Cerebellar nuclear complex (tissue), 1 donor: ENCODE measurements at places on chromosomes 4 and X.

GRCh38 chrX:115560978-115561604 is at the start of gene PLS3:
Gene PLS3, plus strand, starts transcription at chrX:115561174. Its CDS starts 49,077 bp downstream, at chrX:115610251.
- no peak for DNase-seq

- DNase-seq: no peak
Observed at GRCh38 chrX:101229170-101229569, 9.6 kb downstream of the DRP2 start.

- peak; percentile 18 for DNase-seq
Observed at GRCh38 chrX:46408553-46409407, 136.4 kb downstream of the ZNF674 start.

DNA sequence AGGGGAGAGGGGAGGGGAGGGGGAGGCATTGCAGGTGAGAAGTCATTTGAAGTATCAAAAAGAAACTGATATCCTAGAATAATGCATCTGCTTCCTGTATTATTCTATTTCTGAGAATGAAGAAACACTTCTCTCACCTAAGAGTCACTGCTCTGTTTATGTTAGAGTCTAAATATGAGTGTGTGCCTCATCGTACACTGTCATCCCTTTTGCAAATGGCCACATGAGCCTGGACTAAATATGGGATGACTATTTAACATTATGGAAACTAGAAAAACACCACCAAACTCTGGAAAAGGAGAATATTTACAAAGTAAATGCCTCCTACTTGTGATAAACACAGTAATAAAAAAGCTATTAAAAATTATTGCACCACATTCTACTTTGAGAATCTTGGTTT is 146.4 kb upstream of the NOCT start:
- DNase-seq: no peak

DNA sequence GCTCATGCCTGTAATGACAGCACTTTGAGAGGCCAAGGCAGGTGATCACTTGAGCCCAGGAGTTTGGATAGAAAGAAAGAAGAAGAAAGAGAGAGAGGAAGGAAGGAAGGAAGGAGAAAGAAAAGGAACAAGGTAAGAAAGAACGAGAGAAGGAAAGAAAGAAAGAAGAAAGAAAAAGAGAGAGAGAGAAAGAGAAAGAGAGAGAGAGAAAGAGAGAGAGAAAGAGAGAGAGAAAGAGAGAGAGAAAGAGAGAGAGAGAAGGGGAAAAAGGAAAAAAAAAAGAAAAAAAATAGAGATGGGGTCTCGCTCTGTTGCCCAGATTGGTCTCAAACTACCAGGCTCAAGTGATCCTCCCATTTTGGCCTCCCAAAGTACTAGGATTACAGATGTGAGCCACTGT is 22.5 kb downstream of the ING2 start:
- DNase-seq: no peak

GRCh38 chrX:56125946-56126345 is 106.2 kb upstream of the KLF8 start:
- DNase-seq: no peak

- no peak for DNase-seq
Observed at GRCh38 chr4:169231647-169232262, 39.0 kb downstream of the SH3RF1 start.

- no peak for DNase-seq
Observed at GRCh38 chrX:109535578-109535977, 1.1 kb upstream of the NXT2 start.

DNA sequence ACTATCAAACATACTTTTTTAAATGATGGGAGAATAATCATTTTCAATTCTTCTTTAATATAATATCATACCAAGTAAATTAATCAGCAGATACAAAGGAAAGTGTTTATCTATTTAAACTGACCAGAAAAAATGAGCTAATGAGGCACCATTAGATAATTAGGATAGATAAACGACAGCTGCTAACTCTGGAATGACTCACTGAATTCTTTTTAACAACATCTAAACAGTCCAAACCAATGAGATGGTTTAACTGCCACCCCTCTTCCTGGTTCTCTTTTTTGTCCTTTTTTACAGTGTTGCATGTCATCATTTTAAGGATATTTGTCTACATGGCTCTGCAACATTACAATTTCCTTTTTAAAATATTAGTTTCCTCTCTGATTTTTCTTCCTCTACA is 41.6 kb downstream of the UNC5C start:
- no peak for DNase-seq

DNA sequence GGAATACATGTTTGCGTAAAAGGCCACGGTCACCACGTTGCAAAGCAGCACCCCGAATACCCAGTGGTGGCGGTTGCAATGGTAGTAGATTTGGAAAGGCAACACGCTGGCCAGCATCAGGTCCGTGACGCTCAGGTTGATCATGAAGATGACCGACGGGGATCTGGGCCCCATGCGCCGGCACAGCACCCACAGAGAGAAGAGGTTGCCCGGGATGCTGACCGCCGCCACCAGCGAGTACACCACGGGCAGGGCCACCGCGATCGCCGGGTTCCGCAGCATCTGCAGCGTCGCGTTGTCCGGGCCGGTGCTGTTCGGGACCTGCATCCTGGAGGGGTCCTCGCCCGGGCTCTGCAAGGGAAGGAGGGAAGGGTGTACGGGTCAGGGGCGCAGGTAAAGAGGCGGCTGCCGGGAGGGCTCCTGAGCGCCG is 13.5 kb upstream of the ASMTL start:
- no peak for DNase-seq

DNA sequence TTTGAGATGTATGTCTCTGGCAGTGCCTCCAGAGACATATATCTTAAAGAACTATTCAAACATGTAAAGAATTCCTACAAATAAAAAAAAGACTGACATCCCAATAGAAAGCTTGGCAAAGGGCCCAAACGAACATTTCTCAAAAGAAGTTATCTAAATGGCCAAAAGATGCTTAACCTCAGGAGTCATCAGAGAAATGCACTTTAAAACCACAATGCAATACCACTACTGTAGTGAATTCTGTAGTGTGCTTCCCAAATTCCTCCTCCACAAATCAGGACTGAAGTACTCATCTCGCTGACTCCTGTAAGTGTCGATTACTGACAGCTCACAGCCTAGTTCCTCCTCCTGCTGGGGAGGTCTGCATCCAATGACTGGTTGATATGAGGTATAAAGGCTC is 129.0 kb upstream of the MAMLD1 start:
- no peak for DNase-seq

DNA sequence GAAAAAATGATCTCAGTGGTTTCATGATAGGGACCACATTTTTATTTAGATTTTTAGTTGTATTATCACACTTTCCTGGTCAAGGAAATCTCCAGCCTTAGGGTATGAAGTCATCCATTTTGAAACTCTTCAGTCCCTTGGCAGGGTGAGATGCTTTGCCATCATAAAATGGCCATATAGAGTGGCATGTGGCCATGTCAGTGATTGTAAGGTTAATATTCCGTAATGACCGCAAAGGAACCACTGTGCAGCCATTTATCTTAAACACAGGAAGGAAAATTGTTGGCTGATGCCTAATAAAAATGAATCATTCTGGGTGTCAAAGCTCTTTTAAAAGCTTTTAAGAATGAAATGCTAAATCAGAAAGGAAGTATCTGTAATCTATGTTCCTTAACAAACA is 35.6 kb downstream of the COMMD8 start:
- no peak for DNase-seq

GRCh38 chr4:105840426-105841174 is 54.7 kb upstream of the NPNT start:
- DNase-seq: no peak

GRCh38 chrX:71911731-71912050 is 1.0 kb downstream of the NHSL2 start:
- DNase-seq: no peak

DNA sequence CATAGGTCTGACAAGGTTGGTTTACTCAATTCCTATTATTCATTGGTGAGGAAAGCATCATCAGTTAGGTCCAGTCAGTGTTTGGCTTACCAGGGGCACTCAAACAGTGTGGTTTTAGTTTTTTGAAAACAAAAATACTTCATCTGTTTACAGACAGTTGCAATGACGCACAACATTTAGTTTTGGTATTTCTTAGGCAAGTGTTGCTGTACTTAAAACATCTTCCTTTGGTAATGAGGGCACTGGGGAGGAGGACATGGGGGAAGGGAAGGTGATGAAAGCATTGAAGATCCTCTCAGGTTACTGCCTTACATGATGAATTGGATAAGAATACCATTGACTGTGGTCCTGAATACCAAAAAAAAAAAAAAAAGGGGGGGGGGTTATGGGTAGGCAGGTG is 93.7 kb upstream of the MAOA start:
- no peak for DNase-seq

GRCh38 chr4:38368613-38369012 is 295.4 kb upstream of the KLF3 start:
- no peak for DNase-seq

DNA sequence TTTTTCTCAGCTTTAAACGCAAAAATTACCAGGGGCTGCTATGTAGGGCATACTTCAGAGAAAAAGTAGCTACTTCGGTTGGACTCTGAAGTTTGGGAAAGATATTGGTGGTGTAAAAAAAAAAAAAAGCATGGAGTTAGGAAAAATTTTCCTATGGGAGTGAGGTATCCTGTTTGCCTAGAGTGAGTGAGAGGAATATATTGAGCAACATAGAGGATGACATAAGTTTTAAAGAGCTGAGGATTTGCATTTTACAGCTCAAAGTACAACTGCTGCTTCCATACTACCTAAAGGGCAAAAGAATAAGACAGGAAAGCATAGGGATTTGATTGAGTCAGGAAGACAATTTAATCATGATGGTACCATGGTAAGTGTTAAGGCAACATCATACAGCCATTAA is 7.3 kb downstream of the GPRASP1 start:
- no peak for DNase-seq

DNA sequence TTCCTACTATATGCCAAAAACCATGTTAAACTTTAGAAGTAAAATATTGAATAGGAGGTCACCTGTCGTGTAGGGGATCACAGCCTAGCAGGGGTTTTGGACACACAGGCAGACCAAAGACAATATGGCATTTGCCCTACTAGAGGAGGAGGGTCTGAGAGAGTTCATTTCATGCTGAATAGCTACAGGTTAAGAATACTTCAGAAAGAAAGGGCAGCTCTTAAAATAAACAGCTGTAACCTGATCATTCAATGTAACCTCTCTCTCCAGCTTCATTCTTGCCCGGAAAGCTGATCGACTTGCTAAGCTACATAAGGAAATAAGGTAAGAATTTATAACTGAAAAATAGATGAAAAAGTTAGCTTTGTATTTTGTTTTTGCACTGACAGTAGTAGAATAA is 79.9 kb downstream of the MAOA start:
- no peak for DNase-seq

- DNase-seq: no peak
Observed at GRCh38 chr4:101857176-101857575, 66.6 kb downstream of the BANK1 start.

DNA sequence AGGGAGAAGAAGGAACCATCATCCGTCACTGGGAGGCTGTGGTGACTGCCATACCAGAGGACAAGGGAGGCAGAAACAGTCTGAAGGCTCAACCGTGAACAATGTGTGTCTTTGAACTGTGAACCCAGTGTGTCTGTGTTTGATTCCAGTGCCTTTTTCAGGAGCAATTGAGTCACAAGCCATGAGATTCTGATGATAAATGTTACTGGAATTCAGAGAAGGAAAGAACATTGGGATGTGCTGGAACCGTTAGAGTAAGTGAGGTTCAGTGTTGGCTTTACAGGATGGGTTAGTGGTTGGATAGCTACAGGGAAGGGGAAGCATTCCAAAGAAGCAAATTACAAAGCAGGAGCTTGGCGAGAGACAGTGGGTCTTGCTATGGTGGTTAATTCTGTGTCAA is 464.4 kb downstream of the TRIML1 start:
- no peak for DNase-seq

GRCh38 chr4:85837439-85837733 is 362.4 kb downstream of the ARHGAP24 start:
- no peak for DNase-seq

GRCh38 chr4:98623126-98623802 is 35.1 kb downstream of the TSPAN5 start:
- DNase-seq: no peak

- no peak for DNase-seq
Observed at GRCh38 chr4:11669156-11669555, 240.5 kb upstream of the HS3ST1 start.

- DNase-seq: no peak
Observed at GRCh38 chrX:129642641-129643040, 12.1 kb downstream of the APLN start.

- DNase-seq: no peak
Observed at GRCh38 chr4:84547211-84547610, 35.7 kb upstream of the CDS1 start.

DNA sequence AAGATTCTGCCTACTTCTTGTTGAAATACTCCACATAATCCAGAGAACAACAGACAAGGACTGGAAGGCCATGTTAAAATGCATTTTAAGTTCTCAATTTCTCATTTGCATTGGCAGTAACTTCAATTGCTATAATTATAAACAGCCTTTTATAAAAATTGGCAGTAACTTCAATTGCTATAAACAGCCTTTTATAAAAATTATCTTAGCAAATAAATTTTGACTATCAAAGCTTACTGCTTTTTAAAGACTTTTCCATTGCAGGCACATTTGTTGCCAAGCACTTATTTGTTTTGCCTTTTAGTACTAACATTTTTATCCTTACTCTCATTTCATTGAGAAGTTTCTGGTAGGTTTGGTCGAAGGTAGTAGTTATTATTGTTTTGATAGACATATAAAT is 17.8 kb downstream of the SCFD2 start:
- DNase-seq: no peak

DNA sequence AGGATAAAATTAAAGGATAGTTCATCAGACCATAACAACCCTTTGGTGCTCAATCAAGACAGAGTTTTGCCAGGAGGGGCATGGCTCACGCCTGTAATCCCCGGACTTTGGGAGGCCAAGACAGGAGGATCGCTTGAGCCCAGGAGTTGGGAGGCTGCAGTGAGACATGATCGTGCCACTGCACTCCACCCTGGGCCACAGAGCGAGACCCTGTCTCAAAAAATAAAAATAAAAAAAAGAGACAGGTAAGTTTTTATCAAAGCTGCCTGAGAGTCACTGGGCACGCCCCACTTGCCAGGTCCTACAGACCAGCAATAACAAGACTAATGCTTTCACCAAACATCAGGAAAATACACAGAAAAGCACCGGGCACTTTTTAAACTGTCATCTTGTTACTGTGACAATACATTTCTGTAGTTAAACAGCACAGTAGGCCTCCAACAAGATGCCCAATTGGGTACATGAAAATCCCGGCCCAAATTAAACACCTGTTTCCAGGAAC is 765 bp downstream of the CFAP97 start:
- DNase-seq: no peak

- no peak for DNase-seq
Observed at GRCh38 chr4:114886761-114887160, 226.7 kb downstream of the NDST4 start.

GRCh38 chrX:2692221-2693112 is 1.4 kb downstream of the CD99 start:
- no peak for DNase-seq
